HuH-7 (cell line): ENCODE measurements at places on chromosomes 11 and 22.

- peak; percentile 26 for DNase-seq
Observed at GRCh38 chr11:88552379-88553062, 215.0 kb upstream of the CTSC start.

- DNase-seq = peak; percentile 60
Observed at GRCh38 chr11:2377511-2378443, 667 bp downstream of the CD81 start.

GRCh38 chr11:16013242-16013641, 343.1 kb downstream of the SOX6 start:
- DNase-seq = no peak

DNA sequence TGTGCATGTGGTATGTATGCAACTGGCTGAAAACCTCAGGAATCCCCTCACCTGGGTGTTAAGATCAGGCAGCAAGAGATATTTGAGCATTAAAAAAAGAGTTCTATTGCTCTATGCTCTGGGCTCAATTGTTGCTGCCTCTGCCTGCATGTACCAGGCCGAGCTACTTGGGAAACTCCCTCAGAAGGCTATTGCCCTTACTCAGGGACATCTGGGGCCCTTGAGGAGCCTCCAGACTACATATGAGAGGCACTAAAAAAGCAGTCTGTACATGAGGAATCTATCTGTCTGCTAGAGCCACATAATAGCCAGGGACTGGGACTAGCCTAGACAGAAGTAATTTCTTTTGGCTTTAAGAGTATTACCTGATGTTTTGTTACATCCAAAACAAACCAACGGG, 120.1 kb downstream of the SWAP70 start:
- no peak for DNase-seq

- no peak for DNase-seq
Observed at GRCh38 chr11:125603207-125603606, 10.6 kb downstream of the STT3A start.

DNA sequence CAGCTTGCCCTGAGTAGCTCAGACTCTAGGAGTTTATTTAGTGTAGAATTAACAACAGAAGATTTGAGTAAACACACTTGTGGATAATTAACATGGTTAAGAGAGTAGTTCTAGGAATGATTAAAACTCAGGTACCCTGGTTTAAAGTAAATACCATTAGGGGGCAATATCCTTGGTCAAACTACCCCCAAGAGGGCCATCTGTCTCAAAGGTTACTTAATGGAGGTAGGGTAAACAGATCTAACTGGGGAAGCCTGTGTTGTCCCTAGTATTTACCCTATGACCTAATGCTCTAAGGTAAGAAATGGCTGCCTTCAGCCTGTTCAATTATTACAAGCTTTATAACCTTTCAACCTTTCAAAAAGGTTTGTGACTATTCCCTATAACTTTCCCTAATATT, 10.6 kb upstream of the GLYATL1 start:
- peak; percentile 11 for DNase-seq

DNA sequence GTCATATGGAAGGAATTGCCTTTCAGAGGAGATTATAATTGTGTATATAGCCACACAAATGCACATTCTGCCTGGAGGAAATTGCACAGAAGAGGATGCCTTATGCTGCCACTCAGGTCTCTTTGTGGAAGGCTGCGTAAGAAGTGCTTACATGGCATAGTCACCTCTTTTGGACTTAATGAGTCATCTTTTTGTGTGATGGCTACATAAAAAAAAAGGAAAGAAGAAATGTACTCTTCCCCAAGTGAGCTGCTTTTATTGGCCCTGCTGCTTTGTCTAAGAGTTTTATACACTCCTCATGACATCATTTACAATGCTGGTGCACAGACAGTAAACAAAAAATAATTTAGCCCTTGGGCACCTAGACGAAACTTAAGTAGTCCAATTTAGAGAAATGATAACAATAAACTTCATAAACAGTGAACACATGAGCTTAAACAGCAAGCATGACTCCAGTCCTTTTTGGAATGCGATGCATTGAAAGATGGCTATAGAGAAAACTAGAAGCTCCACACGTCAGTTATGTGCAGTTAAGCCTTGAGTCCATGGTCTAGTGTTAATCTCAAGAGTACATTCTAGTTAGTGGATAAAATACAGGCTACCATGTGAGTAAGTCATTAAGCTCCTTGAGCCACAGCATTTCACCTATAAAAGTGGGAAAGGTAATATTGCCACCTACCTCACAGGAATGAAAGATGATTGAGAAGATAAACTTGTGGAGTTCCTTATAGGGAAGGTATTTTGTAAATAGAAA, 12.0 kb downstream of the CSTPP1 start:
- DNase-seq = no peak

- DNase-seq = no peak
Observed at GRCh38 chr11:122721201-122721963, 65.9 kb downstream of the UBASH3B start.

DNA sequence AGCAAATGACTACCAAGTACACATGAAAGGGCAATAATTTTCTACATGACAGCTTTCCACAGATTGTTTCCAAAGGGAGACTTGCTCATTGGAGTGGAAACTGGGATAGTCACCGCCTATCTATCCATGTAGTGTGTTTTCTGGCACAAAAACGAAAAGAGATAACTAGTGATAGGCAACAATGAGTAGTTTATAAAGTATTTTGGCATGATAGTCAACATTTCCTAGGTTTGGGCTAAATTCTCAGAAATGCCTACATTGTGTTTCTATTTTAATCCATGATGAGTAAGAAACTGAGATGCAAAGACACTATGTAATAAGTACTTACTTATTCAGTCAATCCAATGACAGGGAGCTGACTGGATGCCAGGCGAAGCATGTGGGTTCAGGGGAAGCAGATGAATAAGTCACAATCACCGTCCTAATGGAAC, 1129.1 kb downstream of the DLG2 start:
- DNase-seq = no peak

- no peak for DNase-seq
Observed at GRCh38 chr22:37180531-37181231, 7.4 kb downstream of the C1QTNF6 start.

DNA sequence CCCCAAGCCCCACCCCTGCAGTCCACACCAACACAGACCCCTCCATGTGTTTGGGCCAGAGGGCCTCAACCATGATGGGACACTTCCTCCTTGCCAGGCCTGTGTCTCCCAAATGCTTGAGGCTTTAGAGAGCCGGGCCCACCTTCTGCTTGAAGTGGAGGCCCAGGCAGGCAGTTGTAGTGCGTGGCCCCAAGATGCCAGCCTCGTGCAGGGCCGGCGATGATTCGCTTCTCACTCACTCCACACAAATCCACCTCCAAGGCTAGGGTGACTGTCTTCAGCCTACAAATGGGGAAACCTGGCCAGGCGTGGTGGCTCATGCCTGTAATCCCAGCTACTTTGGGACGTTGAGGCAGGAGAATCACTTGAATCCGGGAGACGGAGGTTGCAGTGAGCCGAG, 5.7 kb downstream of the PRR5 start:
- no peak for DNase-seq

GRCh38 chr11:120945042-120945441, 78.9 kb upstream of the TBCEL start:
- no peak for DNase-seq

DNA sequence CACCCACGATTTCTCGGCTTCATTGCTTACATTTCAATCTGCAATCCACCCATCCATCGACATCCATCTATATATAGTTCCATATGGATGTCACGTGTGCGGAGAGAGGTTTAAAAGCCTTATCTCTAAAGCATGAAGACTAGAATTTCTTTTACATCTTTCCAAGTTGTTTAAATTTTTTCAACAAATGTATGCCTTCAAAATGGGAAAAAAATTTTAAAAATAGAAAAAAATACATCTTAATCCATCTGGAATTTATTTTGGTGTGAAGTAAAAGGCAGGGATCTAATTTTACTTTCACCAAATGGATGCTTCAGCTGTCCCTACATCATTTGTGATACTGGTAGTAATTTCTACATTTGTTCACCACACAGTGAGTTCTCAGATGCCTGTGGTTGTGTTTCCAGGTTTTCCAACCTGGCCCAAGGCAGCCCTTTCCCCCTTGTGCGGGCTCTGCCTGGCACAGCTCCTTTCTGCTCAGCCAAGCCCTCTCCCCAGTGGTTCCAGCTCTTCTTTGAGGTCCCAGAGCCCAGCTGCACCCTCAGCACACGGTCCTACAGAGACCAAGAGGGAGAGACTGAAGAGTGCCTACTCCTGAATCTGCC, 37.6 kb upstream of the KLHL35 start:
- DNase-seq = no peak

DNA sequence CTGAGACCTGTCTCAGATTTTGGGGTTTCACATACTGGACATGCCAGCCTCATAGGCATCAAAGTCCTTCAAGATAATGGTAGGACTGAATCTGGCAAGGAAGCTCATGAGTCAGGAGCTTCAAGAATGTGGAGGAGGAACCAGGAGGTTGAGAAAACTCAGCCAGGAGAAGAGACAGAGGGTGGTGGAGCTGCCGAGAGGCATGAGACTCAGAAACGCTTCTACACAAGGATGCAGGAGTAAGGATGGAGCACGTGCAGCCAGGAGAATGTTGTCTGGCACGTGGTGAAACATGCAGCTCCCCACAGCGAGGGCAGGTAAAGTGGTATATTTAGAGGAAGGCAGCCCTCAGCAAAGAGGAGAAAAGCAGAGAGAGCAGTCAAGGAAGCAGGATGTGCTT, 148.7 kb upstream of the ISX start:
- no peak for DNase-seq

GRCh38 chr22:22865311-22866072, 22.1 kb upstream of the IGLL5 start:
- no peak for DNase-seq

- DNase-seq = no peak
Observed at GRCh38 chr11:121479698-121480238, 27.0 kb upstream of the SORL1-AS1 start.

DNA sequence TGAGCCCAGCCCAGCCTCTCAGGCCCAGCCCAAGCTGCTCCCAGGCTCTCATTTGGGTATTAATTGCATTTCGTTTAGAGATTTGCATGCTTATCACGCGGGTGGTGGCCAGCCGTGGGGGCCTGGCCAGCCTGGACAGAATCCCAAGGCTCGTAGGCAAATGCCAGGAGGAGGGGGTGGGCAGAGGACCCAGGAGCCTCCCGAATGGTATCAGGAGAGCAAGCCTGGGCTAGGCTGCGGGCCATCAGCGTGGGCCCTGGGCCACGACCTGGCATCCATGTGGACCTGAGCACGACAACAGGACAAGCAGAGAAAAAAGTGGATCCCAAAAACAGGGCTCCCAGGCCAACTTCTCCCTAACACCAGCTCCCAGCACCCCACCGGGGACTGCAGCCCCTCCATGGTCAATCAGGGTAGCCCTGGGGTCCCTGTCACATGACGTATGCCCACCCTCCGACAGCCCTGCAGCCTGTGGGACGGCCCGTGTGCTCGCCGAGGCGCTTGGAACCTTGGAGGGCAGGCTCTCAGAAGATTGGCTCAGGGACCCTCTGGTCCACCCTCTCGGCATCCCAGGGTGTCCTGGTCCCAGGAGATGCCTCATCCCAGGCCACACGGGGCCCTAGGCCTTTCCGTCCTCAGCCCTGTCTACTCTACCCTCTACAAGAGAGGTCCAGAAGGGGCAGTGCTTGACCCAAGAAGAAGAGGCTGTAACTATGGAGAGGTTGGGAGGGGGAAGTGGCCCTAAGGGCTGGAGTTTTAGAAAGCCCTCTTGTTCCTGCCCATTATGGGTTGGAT, 8.8 kb downstream of the ASCL2 start:
- DNase-seq = no peak

- DNase-seq = no peak
Observed at GRCh38 chr11:67483831-67484665, 1.2 kb downstream of the AIP start.

DNA sequence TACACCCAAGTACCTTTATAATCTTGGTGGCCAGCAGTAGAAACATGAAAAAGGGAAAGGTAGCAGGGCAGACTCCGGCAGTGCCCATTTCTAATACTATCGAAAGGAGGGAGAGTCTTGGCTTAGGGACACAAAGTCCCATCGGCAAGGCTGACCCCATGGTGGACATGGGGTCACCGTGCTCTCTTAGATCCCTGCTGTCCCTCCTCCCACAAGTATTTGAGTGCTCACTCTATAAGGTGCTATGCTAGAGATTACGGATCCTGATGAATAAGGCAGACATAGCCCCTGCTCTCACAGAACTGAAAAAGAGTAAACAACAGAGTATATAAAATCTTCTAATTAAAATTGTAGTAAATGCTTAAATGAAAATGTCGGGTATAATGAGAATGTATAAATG, 172.4 kb upstream of the PITPNB start:
- DNase-seq = no peak

DNA sequence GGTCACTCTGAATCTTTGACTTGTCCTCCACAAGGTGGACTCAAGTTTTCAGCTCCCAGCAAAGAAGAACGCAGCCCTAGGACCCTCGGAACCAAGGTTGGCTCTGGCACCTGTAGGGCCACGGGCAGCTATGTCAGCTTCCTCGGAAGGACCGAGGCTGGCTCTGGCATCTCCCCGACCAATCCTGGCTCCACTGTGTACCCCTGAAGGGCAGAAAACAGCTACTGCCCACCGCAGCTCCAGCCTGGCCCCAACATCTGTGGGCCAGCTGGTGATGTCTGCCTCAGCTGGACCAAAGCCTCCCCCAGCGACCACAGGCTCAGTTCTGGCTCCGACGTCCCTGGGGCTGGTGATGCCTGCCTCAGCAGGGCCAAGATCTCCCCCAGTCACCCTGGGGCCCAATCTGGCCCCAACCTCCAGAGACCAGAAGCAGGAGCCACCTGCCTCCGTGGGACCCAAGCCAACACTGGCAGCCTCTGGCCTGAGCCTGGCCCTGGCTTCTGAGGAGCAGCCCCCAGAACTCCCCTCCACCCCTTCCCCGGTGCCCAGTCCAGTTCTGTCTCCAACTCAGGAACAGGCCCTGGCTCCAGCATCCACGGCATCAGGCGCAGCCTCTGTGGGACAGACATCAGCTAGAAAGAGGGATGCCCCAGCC, 2.2 kb downstream of the INPP5J start:
- no peak for DNase-seq

- no peak for DNase-seq
Observed at GRCh38 chr22:46736705-46737104, 1.3 kb downstream of the CERK start.

GRCh38 chr11:45994371-45995341, 72.2 kb downstream of the LARGE2 start:
- DNase-seq = no peak

- DNase-seq = no peak
Observed at GRCh38 chr22:37599153-37599552, 9.5 kb upstream of the GGA1 start.

- no peak for DNase-seq
Observed at GRCh38 chr11:102497061-102497460, 33.5 kb downstream of the MMP7 start.

GRCh38 chr22:36409911-36410756, 22.4 kb upstream of the MYH9 start:
- DNase-seq = peak; percentile 83

DNA sequence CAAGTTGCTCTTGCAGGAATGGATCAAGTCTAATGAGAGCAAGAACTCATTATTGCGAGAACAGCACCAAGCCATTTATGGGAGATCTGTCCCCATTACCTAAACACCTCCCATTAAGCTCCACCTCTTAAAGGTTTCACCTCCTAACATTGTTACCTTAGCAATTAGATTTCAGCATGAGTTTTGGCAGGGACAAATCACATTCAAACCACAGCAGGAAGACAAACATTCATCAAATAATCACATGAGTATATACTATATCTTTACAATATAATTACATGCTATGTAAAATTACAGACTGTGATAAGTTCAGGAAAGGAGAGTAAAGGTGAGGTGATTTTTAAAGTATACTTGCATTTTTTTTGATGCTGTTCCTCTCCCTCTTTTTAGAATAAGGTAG, 6.6 kb upstream of the TEAD1 start:
- DNase-seq = no peak
